ENCODE measurements at places on chromosomes 7 and 10. TPM values are rescaled to one million over a fixed set of nuclear protein-coding genes. Genes with fewer than 3 reads are reported as not detected.

GRCh38 chr10:113947184-113948041 is 93.0 kb downstream of the NHLRC2 start:
- H3K27ac ChIP-seq, result no peak overlapping the region
- no peaks in the 10 kb centered on the region for H3K36me3 ChIP-seq
- no peak for DNase-seq
- peaks cover 4% of the 10 kb centered on the region for H3K4me1 ChIP-seq

GRCh38 chr10:103429647-103430046 is 22.5 kb downstream of the CALHM2 start:
- no peaks in the 10 kb centered on the region for H3K27me3 ChIP-seq
- no peak for DNase-seq

- no peaks in the 10 kb centered on the region for H3K36me3 ChIP-seq
- no peak overlapping the region for H3K4me3 ChIP-seq
- H3K27me3 ChIP-seq, result no peaks in the 10 kb centered on the region
- DNase-seq, result no peak
- no peaks in the 10 kb centered on the region for H3K4me1 ChIP-seq
These were observed 27.7 kb upstream of the PHYHIPL start for GRCh38 chr10:59148701-59149100.

DNA sequence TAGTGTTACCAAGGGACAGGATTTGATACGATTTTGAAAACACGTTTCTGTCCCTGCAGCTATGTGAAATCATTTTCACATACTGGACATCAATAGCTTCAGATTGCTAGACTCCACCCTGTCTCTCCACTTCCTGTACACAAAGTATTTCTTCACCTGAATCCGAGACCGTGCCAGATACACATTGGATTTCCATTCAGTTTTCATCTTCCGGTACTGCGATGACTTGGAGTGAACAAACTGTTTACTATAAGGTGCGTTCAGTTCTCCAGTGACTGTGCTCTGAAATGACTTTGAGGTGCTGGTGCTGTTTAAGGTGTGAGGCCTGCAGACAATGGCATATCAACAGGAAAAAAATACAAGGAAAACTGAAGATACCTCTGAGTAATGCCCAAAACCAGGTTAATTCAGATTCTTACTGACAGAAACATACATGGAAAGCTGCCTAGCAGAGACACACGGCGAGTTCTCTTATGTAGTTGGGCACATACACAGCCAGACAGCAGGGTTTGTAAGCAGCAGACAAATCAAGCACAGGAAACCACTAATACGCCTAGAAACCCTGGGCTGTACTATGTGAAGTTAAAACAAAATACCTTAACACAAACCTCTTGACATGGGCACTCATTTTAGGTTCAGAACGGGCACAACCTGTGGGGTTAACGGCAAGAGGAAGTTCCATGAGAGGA is 119.2 kb downstream of the GALNT11 start:
- H3K4me1 ChIP-seq, result peaks cover 16% of the 10 kb centered on the region
- no peak for DNase-seq
- H3K27ac ChIP-seq, result no peak overlapping the region
- H3K36me3 ChIP-seq, result peaks cover 64% of the 10 kb centered on the region
- H3K27me3 ChIP-seq, result no peaks in the 10 kb centered on the region

DNA sequence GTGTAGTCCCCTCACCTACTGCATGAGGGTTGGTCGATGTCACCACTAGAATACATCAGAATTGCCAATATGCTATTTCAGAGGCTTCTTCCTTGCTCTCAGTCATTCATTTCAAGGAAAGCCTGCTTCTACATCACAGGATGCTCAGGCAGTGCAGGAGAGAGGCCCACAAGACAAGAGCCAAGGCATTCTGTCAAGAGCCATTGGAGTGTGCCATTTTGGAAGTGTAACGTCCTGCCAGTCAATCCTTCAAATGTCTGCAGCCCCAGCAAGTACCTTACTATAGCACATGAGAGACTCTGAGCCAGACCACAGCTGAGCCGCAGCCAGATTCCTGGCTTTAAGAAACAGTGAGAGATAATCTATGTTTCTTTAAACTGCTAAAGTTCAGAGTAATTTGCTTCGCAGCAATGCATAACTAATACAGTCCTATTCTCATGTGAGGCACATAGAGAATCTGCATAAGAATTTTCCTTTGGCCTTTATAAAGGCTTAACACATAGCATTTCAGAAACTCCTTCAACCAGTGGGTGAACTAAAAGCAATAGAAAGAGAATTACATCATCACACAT is 166.5 kb upstream of the GNAI1 start:
- H3K27me3 ChIP-seq, result no peaks in the 10 kb centered on the region
- no peaks in the 10 kb centered on the region for H3K36me3 ChIP-seq
- no peak overlapping the region for H3K27ac ChIP-seq
- no peaks in the 10 kb centered on the region for H3K4me1 ChIP-seq
- no peak overlapping the region for H3K4me3 ChIP-seq
- no peak for DNase-seq

DNA sequence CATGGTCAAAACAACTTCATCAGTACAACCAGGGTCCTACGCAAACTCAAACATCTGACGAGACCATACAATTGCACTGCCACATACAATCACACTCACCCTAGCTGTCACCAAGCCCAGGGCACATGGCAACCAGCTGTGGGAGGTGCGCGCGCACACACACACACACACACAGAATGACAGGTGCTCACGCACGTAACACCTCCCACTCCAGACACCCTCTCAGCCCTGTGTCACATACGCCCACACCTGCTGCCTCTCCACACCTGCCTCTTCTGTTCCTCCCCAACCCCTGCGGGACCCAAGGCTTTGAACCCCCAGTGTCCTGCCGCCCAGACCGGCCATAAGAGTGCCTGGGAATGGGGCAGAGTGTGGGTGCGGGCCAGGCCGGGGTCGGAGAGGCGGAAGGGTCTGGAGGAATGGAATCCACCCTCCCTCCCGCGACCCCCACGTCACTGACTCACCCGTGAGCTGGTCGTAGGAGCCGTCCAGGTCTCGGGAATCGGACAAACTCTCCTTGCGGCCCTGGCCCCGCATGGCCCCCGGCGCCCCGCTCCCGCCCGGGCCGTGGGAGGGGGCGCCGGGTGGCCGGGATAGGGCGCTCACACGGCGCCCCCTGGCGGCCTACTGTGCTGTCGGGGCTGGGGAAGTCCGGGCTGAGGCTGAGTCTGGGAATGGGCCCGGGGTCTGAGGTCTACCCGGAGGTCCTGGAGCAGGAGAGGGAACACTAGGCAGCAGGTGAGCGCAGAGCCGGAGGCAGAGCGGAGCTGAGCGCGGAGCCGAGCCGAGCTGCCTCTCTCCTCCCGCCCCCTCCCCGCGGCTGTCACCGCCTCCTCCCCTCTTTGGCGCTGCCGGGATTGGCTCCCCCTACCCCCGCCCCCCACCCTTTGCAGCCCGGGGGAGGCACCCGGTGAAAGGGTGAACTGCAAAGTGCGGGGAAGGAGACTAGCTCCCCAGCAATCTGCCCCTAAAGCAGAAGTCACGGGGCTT is at the start of gene KCNIP2:
KCNIP2 (minus strand) TSS at position 769 of the 990 bp plus-strand sequence; CDS start at position 537, 232 bp downstream.
- DNase-seq, result no peak
- H3K4me1 ChIP-seq, result peaks cover 10% of the 10 kb centered on the region
- H3K27ac ChIP-seq, result no peak within 1 kb of the TSS
- no peaks in the 10 kb centered on the region for H3K36me3 ChIP-seq
- no peaks in the 10 kb centered on the region for H3K27me3 ChIP-seq

OGDHL gene
- under 0.01 TPM for total RNA-seq

DNA sequence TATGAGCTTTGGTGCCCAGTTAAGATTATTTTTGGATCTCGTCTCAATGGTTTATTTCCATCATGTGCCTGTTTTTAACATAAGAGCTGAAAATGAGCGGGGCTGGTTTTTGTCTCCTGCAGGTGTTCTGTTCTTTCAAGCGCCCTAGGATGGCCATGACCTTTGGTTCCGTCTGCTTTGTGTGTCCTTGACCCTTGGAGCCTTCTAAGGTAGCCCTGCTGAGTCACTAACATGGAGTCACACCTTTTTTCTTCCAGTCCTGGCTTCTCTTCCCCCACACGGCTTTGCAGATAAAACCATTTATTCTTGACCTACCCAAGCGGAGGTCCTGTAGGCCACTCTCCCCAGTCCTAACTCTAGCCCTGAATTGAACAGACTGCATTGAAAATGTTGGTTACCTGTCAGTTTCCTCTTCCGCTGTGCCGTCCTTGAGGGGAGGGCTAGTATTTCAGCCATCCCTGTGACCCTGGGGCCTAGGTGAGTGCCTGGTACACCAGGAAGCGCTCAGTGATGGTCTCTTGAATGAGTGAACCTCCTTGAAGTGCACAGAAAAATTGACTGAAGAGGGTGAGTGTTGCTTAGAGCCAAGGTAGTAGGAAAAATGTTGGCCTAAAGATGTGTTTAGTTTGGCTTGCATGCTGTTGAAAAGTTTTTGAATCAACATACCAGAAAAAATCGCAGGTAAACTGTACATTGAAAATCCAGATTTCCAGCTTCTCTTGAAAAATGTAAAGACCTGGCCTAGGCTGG is 48.0 kb downstream of the CAMK1D start:
- H3K27ac ChIP-seq, result no peak overlapping the region
- no peak for DNase-seq
- no peaks in the 10 kb centered on the region for H3K36me3 ChIP-seq
- H3K27me3 ChIP-seq, result no peaks in the 10 kb centered on the region
- no peak overlapping the region for H3K4me3 ChIP-seq

GRCh38 chr7:19930051-19930450 is 156.6 kb upstream of the TMEM196 start:
- no peaks in the 10 kb centered on the region for H3K27me3 ChIP-seq
- no peak overlapping the region for H3K27ac ChIP-seq
- H3K4me3 ChIP-seq, result no peak overlapping the region
- H3K4me1 ChIP-seq, result no peaks in the 10 kb centered on the region
- DNase-seq, result peak; percentile 82
- H3K36me3 ChIP-seq, result no peaks in the 10 kb centered on the region

EIF4EBP2 gene
- total RNA-seq, result 46.0 TPM

DNA sequence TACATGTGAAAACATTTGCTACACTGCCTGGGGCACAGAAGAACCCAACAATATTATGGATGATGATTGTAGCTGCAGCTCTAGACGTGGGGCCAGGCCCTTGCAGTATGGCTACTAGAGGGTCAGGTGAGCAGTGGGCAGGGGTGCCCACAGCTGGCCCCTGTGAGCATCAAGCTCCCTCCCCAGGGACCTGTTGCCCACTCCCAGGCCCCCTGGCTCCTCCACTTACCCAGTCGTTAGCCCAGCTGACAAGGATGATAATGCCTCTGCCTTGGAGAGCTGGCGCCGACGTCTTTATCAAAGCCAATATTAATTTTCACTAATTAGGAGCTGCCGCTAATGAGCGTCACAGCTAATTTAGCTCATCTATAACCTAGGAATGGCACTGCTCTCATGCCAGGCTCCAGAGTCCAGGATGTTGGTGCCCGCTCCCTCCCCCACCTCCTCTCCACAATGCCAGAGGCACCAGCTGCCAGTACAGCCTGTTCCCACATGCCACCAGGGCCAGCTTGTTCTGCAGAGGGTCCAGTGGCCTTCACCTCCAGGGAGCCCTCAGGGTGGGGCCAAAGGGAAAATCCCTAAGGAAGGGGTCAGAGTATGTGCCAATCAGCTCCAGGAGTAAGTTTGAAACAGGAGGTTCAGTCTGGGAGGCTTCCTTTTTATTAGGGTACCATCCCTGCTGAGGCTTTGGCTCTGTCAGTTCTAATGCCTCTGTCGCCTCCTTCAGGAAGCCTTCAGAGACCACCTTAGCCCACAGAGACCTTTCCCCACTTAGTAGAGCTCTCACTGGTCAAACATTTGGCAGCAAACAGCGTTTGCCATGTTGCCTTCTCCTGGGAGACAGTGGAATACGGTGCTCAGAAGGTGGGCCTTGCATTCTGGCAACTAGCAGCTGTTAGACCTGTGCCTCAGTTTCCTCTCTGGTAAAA is 77.2 kb downstream of the CDH23 start:
- H3K4me3 ChIP-seq, result no peak overlapping the region
- H3K27ac ChIP-seq, result no peak overlapping the region
- DNase-seq, result no peak

DNA sequence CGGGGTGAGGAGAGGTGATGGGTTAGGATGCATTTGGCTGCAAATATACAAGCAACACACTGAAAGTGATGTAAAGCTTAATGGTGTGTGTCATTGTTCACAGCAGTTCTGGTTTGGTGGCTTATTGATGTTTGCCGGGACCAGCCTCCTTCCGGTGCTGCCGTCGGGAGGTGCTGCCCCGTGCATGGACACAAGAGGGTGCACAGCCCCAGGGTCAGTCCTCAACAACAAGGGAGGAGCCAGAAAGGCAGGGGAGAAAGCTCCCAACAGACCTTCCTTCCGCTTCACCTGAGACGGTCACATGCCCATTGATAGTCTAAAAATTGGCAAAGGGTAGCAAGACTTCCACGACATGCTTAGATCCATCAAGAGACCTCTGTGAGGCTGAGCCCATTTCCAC is 9.5 kb downstream of the RNF32 start:
- no peaks in the 10 kb centered on the region for H3K4me1 ChIP-seq
- H3K27ac ChIP-seq, result no peak overlapping the region
- no peak for DNase-seq
- H3K27me3 ChIP-seq, result peaks cover 4% of the 10 kb centered on the region
- no peak overlapping the region for H3K4me3 ChIP-seq
- no peaks in the 10 kb centered on the region for H3K36me3 ChIP-seq

DNA sequence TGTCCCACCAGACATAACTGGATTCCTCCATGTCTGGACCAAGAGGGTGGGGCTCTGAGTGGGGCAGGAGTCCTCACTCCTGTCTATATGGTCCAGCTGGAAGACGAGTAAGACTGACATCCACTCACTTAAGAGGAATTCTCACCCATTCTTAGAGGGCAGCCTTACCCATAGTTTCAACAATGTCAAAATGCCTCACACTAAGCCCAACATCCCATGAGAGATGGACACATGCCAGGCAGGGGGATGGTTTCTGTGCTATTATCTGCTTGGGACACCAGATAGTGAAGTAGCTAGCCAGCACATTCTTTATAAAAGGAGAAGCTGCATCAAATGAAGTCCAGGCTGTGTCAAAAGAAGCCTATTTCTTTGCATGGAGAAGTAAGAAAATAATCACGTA is 4.7 kb upstream of the LANCL2 start:
- peaks cover 4% of the 10 kb centered on the region for H3K4me1 ChIP-seq
- no peaks in the 10 kb centered on the region for H3K36me3 ChIP-seq
- peak; percentile 66 for DNase-seq
- H3K4me3 ChIP-seq, result no peak overlapping the region
- no peak overlapping the region for H3K27ac ChIP-seq

DNA sequence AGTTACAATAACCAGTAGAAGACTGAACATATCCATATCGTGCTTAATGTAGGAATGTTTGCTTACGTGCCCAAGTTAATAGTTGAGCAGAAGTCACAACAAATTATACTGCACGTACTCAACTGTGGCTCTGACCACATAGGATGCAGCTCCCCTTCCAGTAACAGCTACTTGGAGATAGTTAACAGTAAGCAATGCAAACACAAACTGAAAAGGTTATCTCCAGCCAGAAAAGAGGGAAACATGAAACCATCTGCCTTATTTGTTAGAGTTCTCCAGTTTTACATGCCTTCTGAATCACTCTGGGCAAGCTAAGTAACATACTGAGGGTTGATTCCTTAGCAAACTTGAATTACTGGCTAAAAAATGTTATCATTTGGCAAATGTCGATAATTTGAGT is 9.8 kb downstream of the DHX32 start:
- peak; percentile 73 for DNase-seq
- peaks cover 3% of the 10 kb centered on the region for H3K4me1 ChIP-seq
- no peaks in the 10 kb centered on the region for H3K27me3 ChIP-seq
- H3K36me3 ChIP-seq, result peaks cover 10% of the 10 kb centered on the region

SLC16A12 gene
- under 0.01 TPM for total RNA-seq

HABP2 gene
- total RNA-seq, result not detected

PPP1R17 gene
- not detected for total RNA-seq

CALD1 gene
- total RNA-seq, result 1,123 TPM
